ENCODE measurements at places on chromosomes 13 and 19.

DNA sequence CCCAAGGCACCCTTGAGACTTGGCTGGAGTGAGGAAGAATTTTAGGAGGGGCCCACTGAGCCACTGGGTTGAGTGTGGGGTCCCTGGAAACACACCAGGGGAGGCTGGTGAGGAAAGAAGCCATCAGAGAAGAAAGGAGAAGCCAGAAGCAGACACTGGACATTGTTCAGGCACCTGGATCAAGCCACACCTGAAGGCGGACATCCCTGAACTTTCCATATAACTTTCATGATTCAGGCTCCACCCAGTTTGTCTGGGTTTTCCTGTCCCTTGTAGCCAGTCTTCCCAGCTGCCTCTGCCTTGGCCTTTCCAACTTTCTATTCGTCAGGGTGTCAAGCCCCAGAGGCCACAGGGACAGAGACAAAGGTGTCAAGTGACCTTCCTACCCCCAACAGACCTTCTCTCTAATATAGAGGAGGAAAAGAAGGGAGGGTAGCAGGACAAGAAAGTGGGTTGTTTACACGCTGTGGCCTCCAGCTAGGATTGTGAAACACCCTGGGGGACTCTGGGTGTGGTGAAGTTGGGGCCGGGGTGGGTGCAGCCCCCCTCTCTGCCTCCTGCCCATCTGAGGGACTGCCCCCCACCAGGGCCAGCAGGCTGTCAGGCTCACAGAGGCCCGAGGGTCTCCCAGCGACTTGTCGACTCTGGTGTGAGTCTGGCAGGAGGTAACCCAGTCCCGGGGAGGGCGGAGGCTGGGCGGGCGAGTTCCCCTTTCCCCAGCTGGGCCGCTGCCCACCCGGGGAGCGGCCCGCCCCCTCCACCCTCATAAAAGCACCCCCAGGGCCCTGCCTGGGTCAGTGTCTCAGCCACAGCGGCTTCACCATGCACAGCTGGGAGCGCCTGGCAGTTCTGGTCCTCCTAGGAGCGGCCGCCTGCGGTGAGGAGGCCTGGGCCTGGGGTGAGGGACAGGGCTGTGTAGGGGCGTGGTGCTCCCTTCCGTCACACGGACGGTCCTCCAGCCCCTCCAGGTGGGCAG is at the start of gene CFD:
Gene CFD, plus strand, starts transcription at position 797 of the 976 bp plus-strand sequence. Its CDS starts 26 bp downstream, at position 823.
- peak; percentile 25 for DNase-seq

GRCh38 chr13:41382431-41382830 is 71.4 kb downstream of the NAA16 start:
- no peak for DNase-seq

GRCh38 chr13:102617697-102618350 is 21.0 kb downstream of the TPP2 start:
- DNase-seq, result no peak

- DNase-seq, result peak; percentile 69
These were observed 82.2 kb downstream of the SLAIN1 start for GRCh38 chr13:77779552-77780272.

GRCh38 chr13:73924607-73925006 is 209.6 kb downstream of the KLF12 start:
- DNase-seq, result no peak

All from NCI-H146 (cell line).